ENCODE measurements at places on chromosomes 7 and 10.

GRCh38 chr10:62696798-62697197, 107.7 kb upstream of the ADO start:
- DNase-seq: no peak

DNA sequence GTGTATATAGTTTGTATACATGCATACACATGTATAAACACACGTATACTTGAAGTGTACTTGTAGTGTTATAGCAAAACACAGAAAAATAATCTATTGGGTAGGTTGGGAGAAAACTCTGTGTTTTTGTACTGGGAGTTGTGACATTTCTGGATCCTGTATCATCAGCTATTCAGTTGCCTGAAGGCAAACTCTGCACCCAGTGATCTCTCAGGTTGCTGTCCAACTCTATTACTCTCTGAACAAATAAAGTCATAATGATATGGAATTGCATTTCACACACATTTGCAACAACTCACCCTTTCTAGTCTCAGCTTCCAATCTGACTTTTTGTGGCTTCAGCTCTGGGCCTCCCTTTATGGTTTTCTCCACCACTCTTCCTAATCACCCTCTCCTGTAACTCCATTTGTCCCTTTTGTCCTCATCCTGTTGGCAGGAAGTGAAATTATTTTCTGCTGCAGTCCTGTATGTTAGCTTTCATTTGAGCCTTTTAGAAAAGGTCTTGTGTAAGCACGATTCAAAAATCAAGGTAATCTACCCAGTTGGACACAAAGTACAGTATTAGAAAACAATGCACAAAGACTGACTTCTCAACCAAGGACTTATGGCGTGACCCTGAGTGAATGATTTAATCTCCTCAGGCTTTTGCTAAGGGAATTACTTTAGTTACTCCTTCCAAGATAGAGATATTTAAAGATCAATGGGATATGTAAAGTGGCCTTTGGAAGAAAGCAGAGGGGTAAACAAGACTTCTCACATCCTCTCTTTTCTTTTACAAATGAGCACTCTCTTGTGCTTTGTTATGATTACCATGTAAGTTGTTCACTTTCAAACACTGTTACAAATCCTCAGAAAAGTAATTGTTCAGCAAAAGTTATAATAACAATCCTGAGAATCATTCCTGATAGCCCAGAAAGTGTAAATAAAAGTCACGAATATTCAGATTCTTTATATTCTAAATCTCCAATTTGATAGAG, 249.1 kb downstream of the KCND2 start:
- no peak for DNase-seq

GRCh38 chr7:133934977-133935330, 192.2 kb upstream of the LRGUK start:
- no peak for DNase-seq

- no peak for DNase-seq
Observed at GRCh38 chr7:149074116-149074885, 16.2 kb downstream of the ZNF786 start.

DNA sequence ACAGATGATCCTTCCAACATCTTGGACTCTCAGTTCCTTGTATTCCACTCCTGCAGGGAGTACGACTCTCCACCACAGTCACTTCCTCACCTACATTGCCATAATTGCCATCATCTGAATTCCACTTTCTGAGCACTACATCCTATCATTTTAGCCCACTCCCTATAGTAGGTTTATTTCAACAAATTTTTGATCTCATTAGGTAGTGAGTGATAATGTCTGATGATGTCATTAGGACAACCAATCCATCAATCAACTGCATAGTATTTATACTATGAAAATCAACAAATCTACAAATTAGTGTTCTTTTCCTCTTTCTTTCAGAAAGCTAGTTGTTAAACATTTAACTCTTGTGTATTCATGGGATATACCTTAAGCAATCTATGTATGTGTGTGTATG, 13.7 kb upstream of the TRA2A start:
- DNase-seq: no peak

DNA sequence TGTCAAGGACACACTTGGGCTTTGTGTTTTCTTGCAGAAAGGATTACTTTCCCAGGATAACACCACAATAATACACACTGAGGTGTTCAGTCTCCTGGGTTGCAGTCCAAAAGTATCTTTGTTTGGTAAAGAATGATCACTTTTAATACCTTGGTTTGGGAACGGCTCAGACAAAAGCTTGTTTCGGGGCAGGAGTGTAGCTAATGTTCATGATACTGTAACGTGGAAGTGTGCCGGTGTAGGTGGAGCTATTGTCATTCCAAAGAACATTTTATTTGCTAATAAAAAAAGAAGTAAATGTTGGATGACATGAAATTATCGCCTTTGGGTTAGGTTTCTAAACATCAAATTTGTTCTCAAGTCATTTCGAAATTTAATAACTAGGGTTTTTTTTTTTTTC, 1.2 kb downstream of the EIF4H start:
- no peak for DNase-seq

GRCh38 chr7:81819861-81820260, 50.0 kb upstream of the HGF start:
- DNase-seq: no peak

GRCh38 chr7:26081638-26082037, 70.4 kb upstream of the NFE2L3 start:
- DNase-seq: no peak

Data from activated effector memory CD4-positive, alpha-beta T cell treated with anti-CD3 and anti-CD28 coated beads, Interleukin-2, amount 50 U/mL, for 16 hours (primary cell).